ENCODE measurements at places on chromosomes 7 and 10. TPM values are rescaled to one million over a fixed set of nuclear protein-coding genes. Genes with fewer than 3 reads are reported as not detected.

DNA sequence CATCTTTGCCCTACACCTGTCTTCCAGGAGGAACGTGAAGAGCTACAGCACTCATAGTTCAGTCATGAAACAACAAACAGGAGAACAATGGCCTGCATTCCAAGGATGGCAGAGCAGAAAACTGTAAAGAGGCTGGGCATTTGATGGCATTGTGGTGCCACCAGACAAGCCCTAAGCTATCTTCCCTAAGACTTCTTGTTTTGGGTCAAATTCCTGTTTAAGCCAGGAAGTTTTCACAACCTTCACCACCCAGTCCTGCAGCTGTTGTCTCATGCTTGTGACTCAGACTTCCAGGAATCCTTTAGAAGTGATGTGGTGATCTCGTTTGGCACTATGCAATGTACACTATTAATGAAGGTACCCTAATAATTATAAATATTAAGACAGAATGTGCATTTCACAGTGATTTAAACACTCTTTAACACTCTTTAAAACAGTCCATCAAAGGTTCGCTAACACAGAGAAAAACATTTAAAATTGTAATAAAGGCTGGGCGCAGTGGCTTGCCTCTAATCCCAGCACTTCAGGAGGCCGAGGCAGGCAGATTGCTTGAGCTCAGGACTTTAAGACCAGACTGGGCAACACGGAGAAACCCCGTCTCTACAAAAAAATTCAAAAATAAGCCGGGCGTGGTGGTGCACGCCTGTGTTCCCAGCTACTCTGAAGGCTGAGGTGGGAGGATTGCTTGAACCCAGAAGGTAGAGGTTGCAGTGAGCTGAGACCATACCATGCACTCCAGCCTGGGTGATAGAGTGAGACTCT lies 2.7 kb upstream of the HERPUD2 start:
- no peak for DNase-seq

- DNase-seq = no peak
Measured at GRCh38 chr10:119391440-119392251, 150.9 kb downstream of the RGS10 start.

DNA sequence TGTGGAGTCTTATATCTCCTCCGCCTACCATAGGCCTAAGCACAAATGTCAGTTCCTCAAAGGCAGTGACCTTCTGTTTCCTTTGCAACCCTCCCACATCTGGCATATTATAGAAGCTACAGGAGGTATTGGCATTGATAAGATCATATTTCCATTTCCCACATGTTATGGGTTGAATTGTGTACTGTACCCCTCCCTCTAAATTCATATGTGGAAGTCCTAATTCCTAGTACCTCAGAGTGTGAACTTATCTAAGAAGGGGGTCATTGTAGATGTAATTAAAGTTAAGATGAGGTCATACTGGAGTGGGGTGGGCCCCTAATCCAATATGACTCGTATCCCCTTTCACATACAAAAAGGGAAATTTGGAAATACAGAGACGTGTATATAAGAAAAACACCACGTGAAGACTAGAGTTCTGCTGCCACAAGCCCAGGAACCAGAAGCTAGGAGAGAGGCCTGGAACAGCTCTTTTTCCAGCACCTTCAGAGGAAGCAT lies 6.1 kb upstream of the LAMB4 start:
- DNase-seq = no peak

DNA sequence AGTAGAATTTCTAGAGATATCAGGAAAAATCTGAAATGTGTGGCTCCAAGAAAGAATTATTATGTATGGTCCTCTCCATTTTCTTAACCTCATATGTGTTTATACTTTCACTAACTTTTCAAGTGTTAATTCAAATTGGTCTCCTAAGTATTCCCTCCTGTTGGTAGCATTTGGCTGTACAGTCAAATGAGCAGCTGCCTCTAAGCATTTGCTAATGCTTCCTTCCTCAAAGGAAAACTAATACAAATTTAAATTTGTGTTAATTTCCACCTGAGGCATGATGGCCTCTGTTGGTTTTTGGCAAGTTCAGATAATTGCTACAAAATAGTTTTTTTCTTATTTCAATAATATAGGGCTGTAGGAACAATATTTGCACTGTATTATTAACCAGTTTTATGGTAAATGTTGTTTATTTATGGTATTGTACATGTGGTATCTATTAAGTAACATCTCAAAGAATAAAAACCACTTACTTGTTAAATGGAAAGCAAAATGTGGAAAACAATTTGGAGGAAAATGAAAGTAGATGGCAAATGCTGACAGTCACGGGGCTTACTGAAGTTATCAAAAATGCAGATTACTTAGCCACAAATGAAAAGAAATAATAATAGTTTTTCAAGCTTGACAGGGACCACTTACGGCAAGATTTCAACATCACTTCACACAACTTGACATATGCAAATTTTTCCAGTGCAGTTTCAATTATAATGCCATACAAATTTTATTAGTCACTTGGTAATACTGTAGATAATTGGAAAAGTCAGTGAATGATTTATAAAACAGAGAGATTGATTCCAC lies 299.3 kb upstream of the MEOX2 start:
- DNase-seq = peak; percentile 25

- no peak for DNase-seq
Measured at GRCh38 chr10:28054228-28054860, 55.5 kb upstream of the ODAD2 start.

DNA sequence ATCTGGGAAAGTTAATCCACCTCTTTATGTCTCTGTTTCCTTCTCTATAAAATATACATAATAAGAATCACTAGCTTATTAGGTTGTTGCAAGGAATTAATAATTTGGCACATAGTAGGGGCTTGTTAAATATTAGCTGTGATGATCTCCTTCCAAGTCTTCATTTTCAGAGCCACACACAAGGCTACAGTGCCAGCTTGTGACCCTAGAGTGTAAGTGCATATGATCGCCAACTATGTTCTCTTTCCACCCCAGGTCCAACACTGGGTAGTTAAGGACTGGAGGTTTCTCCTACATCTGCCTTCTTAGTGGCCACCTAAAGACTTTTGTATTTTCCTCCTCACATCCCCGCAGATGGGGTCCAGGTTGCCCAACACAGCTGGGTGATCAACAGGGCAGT lies 17.9 kb upstream of the ACSM6 start:
- no peak for DNase-seq

GRCh38 chr7:51351661-51352060 lies 35.1 kb upstream of the COBL start:
- DNase-seq = no peak

- DNase-seq = no peak
Measured at GRCh38 chr7:26227987-26228386, 26.4 kb downstream of the CBX3 start.

DNA sequence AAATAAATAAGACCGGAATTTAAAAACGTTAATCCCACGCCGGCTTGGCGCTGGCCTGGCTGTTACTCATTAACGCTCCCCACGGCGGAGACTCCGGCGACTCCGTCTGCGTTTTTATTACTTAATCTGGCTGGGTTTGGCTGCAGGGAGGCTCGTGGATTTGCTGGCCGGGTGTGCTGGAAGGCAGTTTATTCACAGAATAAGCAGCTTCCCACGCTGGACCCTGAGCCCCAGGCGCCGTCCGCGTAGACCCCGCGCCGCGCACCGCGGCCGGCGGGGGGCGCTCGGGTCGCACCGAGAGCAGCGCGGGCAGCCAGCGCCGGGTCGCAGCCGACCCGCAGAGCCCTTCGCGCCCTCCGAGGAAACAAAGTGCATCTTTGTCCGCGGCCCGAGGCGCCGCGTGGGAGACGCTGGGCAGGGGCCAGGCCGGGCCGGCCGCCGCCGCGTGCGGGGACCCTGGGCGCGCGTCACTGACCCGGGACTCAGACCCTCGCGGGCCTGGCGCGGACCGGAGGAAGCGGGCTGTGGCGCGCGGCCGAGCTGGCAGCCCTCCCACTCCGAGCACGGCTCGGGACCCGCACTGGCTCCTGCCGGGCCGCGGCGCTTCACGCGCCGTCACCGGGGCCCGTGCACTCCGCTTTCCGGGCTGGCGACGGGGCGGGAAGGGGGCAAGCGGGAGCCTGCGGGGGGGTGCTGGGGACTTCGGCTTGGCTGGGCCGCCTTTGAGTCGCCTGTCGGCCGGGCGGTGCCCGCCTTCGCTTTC lies 587 bp upstream of the GRK5 start:
- DNase-seq = peak; percentile 76

GRCh38 chr7:110388457-110388856 lies 702.5 kb upstream of the LRRN3 start:
- DNase-seq = peak; percentile 25

GRCh38 chr7:36777062-36777461 lies 52.8 kb upstream of the AOAH start:
- DNase-seq = no peak

DNA sequence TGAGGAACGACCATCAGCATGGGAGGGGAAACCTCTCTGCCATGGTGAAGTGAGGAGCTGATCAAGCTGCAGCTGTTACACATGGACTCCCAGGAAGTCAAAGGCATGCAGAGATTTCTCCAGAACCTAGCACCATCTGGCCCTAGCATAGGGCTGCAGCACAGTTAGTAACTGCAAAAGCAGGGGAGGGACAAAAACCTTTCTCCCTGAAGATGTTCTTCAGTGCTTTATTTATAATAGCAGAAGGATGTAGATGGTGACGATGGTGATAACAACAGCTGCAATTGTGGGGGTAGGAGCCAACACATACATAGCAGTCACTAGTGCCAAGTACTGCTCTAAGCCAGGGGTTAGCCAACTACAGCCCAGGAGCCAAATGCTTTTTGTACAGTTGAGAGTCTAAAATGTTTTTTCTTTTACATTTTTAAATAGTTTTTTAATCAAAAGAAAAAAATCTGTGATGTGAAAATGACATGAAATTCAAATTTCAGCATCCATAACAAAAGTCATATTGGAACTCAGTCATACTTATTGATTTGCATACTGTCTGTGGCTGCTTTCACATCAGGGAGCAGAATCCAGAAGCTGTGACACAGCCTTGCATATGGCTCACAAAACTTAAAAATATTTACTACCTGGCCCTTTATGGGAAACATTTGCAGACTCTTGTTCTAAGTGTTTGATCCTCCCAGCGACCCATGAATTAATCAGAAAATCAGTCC lies 299.5 kb downstream of the ELMO1 start:
- DNase-seq = no peak

- DNase-seq = no peak
Measured at GRCh38 chr10:80186364-80187012, 18.8 kb downstream of the ANXA11 start.

GRCh38 chr10:76022366-76022765 lies 590.9 kb downstream of the LRMDA start:
- DNase-seq = no peak

GRCh38 chr10:95289003-95289920 lies 1.5 kb downstream of the PDLIM1 start:
- peak; percentile 82 for DNase-seq

GOLGA7B gene
- 0.14 TPM for total RNA-seq

OR13A1 gene
- total RNA-seq = not detected

RADIL gene
- 9.8 TPM for total RNA-seq

CAV1 gene
- 16.0 TPM for total RNA-seq

FOXP2 gene
- 0.24 TPM for total RNA-seq

All from GM23338 (cell line).